HFFc6 (cell line): ENCODE measurements at places on chromosomes 5 and 9.

- no peak for DNase-seq
Measured at GRCh38 chr5:135135530-135136226, 101.7 kb upstream of the PITX1 start.

GRCh38 chr5:157431544-157432200, 28.3 kb upstream of the NIPAL4 start:
- peak; percentile 72 for DNase-seq

DNA sequence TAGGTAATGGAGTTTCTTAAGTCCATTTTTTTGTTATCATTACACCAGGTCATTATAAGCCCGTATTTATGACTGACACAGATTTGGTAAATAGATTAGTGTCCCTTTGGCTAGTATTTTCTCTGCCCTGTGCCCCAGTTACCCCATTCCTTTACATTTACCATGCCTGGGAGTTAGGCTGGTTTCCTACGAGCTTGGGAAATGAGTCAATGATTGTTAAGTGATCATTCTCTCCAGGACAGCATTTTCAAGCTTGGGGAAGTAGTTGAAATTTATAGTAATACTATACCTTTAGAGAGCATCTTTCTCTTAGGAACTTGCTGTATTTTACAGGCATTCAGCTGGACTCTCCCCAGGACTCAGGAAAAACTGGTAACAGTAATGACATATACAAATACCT, 573.1 kb downstream of the TLE4 start:
- no peak for DNase-seq

DNA sequence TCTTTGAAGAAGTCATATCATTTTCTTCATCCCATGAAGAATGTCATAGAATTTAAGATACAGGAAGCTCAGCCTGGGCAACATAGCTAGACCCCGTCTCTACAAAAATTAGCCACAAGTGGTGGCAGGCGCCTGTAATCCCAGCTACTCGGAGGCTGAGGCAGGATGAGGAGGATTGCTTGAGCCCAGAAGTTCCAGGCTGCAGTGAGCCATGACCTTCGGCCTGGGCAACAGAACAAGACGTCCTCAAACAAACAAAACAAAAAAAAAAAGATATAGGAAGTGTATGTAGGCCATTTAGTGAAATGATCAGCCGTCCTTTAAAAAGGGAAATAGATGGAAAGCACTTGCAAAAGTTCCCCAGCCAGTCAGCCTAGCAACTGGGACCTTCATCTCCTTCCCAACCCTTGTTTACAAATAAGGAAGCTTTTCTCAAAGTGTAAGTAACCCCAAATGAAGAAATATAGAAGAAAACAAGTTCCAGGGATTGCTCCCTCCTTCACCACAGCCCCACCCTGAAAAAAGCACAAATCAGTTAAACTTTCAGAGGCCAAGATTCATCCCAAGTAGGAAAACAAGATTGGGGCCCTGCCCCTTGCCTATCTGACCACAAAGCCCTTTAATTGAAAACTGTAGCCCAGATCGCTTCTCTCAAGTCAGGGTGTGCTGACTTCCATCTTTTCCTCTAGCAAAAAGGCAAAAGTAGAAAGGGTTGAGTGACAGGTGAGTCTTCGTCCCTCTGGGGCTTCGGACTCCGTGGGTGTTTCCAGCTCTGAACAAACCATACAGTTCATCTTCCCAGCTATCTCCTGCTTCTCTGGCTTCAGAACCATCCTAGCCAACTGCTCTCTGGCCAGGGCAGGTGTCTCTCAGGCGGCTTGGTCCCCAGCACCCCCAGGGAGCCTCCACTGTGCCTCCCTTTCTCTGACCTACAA, 1.2 kb downstream of the SLC31A2 start:
- DNase-seq: no peak

- peak; percentile 60 for DNase-seq
Measured at GRCh38 chr9:125343518-125344275, 82.1 kb downstream of the GAPVD1 start.

GRCh38 chr5:181283347-181283746, 22.4 kb upstream of the TRIM52 start:
- no peak for DNase-seq

- DNase-seq: no peak
Measured at GRCh38 chr9:81886665-81887064, 41.6 kb upstream of the SPATA31D4 start.

- no peak for DNase-seq
Measured at GRCh38 chr9:137198051-137198901, 2.3 kb downstream of the TPRN start.

DNA sequence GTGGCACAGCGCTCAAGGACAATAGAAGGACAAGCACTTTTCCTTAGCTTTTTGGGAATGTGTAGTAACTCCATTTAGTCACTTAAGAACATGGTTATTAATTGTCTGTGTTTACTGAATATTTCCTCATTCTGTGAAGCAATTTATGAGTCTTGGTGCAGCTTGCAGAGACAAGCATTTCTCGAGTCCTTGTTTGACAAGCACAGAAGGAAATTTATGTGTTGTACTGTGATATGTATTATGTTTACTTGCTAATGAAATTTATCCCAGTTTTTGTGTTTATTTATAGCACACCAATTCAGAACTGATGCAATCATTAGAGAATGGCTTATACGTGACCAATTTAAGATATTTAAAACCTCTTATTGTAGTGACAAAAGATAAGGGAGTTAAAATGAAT, 168.6 kb downstream of the PRELID2 start:
- DNase-seq: no peak
